Epithelial cell of prostate (primary cell): ENCODE measurements at places on chromosomes 11 and 22.
A peak's percentile ranks its signal among the peaks of the same experiment; 100 is the strongest.

DNA sequence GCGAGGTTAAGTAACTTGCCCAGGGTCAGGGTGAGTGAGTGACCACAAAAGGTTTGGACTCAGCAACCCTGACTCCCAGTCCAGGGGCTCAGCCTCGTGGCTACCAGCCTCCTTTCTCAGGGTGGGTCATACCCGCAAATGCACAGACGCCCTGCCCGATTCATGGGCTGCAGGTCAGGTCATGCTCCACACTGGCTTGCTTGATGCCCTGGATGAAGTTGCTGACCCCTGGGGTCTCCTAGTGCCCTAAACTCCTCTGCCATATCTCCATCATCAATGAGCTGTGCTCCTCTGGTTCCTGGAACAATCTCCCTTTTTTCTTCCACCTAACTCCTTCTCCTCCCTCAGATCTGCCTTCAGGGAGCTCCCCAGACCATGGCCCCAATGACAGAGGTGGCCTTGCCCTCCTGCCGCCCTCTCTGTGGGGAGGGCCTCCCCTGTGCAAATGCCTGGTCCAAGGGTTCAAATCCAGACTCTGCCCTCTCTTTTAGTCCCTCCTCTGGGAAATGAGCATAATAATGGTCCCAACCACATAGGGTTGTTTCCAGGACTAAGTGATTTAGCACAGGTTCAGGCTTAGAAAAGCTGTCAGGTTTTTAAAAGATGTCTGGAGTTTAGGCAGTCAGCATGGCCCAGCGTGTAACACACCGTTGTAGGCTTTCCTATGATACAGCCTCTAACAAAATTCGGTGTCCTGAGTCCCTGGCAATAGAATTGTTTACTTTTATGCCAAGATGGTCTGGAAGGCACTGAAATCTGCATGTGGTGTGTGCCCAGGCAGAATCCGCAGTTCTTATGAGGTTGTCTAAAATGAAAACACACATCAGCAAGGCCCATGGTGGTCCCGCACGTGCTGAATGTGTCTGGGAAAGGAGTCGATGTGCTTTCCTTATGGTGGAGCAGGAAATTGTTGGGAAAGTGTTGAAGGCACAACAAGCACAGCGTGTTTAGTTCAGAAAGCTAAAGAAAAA lies 63.6 kb downstream of the CD82 start:
- no peak for DNase-seq

DNA sequence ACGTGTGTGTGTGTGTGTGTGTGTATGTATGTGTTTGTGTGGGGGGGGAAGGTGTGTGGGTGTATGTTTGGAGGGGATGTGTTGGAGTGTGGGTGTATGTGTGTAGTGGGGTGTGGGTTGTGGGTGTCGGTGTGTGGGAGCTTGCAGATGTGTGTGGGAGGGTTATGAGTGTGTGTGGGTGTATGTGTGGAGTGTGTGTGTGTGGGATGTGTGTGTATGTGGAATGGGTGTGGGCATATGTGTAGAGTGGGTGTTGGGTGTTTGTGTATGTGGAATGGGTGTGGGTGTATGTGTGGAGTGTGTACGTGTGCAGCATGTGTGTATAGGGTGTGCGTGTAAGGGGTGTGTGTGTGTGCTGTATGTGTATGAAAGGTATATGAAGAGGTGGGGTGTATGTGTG lies 14.7 kb downstream of the STX3 start:
- no peak for DNase-seq

- DNase-seq, result no peak
Measured at GRCh38 chr11:72685560-72686480, 11.6 kb upstream of the PDE2A start.

DNA sequence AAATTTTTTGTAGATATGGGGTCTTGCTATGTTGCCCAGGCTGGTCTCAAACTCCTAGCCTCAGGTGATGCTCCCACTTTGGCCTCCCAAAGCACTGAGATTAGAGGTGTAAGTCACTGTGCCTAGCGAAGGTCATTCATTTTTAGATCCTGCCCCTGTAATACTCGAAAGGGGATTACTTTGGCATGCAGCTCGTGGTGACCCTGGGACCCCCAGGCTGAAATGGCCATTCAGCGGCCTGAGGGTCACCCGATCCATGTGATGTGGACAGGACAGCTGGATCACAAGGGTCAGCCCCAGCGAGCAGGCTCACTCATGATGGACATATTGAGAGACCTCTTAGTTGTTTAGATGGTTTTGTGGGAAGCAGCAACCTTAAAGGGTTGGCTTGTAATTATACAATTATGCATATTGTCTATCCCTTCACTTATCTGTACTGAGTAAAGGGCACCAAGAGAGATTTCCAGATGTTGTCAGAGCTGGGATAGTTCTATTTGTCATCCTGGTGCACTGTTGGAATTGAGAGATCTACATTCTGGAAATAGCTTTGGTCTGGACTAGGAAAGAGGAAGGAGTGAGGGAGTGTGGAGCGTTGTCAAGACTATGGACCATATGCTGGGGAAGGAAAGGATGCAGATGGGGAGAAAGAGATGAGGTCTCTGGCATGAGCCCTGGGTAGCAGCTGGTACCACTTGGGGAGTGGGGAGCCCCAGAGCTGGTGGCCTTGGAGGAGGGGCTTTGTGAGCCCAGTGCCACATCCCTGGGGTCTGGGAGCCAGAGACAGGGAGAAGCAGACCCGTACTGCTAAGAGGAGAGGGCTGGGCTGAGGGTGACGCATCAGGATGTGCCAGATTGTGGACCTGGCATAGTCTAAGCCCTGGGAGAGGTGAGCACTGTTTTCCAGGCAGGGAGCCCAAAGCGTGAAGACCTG lies 15.5 kb downstream of the RHBDD3 start:
- DNase-seq, result no peak

- DNase-seq, result no peak
Measured at GRCh38 chr22:21034989-21035388, 2.6 kb upstream of the SLC7A4 start.

- peak; percentile 85 for DNase-seq
Measured at GRCh38 chr11:120746836-120747609, 235.5 kb downstream of the GRIK4 start.

GRCh38 chr22:46895753-46896152 lies 133.3 kb downstream of the TBC1D22A start:
- no peak for DNase-seq

- DNase-seq, result no peak
Measured at GRCh38 chr11:107785401-107785800, 73.2 kb downstream of the SLC35F2 start.

GRCh38 chr11:110086892-110087309 lies 6.3 kb upstream of the ZC3H12C start:
- peak; percentile 56 for DNase-seq

DNA sequence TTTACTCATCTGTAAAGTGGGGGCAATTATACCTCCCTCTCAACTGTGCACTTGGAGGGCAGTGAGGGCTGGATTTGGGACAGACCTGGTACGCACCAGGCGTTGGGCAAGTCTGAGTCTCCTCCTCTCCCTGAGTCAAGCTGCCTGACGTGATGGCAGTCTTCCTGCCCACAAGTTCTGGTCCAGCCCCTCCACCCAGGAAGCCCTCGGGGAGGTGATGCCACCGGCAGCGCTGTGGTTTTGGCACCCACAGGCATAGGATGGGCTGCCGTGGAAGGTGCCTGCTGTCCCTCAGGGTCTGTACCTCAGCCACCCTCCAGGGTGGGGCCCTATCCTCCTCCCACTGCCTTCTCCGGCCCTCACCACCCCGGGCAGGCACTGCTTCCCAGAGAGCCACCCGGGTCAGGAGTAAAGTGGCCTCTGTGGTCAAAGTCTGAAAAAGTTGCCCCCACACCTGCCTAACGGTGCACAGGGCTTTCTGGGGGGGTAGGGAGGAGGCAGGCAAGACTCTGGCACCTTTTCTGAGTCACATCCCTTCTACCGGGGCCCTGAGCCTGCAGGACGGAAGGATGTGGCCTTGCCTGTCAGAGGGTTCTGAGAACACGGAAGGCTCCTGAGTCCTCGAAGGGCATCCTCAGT lies 6.5 kb upstream of the APOBEC3H start:
- peak; percentile 70 for DNase-seq

DNA sequence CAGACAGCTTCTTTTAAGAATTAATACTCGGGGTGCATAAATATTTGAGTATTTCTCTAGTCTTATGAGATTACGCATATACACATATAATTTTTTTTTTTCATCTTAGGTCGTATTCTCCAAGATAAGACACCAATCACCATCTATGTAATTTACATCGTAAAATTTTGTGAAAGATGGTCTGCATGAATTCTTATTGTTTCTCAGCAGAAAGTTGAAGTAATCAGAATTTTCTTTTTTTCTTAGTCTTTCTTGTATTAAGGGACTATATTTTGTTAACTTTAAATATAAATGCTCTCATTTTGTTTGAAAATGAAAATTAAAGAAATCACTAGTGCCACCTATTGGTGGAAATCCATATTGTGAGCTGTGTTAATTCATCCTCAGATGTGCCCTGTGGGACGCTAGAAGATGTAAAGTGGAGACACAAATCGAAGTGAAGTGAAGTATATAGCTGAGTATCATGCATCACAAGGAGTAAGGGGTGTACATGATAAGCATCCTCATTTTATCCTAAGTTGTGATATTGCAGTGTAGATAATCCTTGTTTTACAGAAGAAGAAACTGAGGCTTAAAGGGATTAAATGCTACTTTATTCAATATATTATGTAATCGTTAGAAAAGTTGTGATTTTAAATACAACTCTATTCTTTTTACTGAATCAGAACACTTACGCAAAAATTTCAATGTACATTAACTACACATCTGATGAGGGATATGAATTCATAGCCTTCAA lies 2084.3 kb downstream of the LRRC4C start:
- DNase-seq, result no peak

DNA sequence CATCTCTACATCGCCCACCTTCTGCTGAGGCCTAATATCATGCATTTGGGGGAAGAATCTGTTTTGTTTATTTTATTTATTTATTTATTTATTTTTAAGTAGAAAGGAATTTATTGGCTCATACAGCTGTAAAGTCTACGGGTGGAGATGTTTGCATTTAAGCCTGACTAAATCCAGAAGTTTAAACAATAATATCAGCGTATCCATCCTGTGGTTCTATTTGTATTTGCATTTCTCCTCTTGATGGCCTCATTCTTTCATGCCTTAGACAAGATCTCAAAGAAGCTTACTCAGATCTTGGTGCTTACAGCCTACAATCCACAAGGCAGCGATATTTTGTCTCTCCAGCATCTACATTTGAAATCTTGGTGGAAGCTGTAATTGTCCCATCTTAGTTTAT lies 67.1 kb upstream of the CARD18 start:
- DNase-seq, result no peak

DNA sequence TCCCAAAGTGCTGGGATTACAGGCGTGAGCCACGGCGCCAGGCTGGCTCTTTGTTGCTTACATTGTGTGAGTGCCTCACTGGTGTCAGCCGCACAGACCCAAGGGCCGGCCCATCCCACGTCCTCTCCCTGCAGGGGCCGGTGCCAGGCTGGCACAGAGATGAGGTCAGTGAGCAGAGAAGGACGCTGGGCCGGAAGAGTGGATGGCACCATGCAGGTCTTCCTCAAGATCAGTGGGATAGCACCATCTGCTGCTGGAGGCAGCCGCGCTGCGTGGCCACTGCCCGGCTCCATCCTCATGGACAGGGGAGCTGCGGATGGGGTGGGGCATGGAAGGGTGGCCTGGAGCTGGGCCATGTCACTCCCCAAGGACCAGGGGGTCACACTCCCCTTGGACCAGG lies 22.0 kb upstream of the FGF4 start:
- DNase-seq, result no peak

DNA sequence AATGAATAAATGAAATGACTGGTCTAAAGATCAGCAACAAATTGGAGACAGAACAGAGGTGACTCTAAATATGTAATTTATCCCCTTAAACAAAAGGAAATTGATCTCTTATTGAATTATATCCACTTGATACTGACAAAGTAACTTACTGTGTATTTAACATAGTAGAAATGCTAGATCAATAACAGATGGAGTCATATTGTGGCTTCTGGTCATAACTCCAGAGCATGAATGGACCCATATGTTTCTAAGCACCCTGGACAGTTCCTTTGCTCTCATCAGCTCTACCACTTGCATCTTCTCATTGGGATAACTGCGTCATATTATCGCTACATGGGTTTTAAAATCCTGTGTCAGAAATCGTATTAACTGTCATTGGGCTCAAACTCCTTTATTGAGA lies 222.3 kb downstream of the ETS1 start:
- no peak for DNase-seq

DNA sequence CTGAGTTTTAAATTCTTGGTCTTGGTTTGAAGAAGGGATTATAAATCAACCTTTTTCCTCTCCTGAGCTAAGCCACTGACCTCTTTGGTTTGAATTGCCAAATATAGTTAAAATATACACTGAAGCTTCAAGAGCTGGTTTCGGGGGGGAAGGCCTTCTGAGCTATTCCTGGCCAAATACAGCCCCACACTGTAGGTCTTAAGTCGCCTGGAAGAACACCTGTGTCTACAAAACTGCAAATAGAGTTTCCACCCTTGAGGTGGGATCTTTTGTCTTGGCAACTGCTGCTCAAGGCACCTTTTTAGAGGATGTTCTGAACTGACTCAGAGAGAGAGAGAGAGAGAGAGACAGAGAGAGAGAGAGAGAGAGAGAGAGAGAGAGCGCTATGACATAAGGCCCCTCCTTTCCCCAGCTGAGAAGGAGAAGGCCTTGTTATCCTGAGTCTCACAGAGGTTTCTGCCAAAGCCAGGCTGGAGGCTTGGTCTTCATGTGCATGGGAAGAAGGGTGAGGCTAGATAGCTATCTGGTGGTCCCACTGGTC lies 5.5 kb downstream of the ADM start:
- no peak for DNase-seq

DNA sequence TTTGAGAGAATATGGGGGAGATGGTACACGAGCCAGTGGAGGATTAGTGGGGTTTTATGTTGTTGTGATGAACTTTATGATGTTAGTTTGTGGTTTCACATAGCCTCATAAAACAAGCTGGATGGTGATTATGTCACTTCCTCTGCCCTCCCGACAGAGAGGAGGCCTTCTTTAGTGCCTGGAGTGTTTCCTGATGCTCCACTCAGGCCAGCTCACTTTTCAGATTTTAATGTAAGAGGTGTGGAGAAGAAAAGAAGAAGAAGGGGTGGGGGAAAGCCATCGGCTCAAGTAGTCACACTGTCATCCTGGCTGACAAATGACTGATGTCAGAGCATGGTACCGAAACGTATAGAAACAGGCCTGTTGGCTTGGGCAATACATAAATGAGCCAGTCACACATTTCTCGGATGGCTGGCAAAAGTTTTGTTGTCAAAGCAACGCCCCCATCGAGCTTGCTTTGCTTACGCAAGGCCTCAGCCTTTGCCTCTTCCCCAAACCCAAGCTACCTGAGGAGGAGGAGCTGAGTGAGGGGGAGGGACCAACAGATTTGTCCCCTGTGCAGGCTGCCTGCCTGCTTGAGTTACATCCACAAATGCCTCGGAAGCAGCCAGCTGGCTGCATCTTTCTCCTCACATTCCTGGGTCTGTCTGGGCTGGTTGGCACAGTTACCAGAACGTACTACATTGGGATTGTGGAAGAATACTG lies at the start of gene HEPHL1:
Gene HEPHL1, plus strand, starts transcription at position 578 of the 705 bp plus-strand sequence. Its CDS starts 15 bp downstream, at position 593.
- DNase-seq, result peak; percentile 86

DNA sequence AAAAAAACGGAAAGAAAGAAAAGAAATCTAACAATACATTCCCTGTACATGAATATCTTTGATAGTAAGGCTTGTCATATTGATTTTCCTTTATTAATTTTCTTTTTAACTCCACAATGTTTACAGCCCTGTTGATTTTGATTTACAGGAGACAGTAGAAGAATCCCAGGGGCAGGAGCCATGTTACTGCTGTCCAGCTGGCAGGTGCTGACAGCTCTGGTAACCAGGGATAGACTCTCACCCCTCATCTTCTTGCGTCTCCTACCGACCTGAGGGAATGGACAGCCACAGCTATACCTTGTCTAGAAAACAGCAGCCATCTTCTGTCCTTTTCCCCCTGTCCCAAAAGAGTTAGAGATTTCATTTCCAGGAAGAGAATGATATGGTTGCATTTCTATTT lies 37.4 kb downstream of the PRDM10 start:
- no peak for DNase-seq
